ENCODE measurements at places on chromosomes 2 and 18.

DNA sequence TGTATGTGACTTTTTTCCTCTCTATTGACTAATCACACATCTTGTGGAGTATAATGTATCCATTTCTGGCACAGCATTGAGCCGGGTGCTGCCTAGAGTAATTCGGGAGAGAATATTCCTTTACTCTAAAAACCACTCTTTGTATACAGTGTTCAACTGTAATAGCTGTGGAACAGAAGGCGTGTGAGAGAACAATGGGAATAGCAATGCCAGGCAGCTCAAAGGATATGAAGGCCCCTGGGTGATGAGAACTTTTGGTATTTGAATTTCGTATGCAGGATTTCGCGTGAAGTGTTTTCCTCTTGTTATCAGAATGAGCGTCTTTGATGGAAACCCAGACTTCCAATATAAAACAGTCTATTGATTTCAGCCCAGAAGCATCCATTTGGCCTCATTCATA lies 84.6 kb upstream of the MAP3K20 start:
- DNase-seq, result no peak

- no peak for DNase-seq
Observed at GRCh38 chr2:204065566-204065965, 129.0 kb downstream of the ICOS start.

DNA sequence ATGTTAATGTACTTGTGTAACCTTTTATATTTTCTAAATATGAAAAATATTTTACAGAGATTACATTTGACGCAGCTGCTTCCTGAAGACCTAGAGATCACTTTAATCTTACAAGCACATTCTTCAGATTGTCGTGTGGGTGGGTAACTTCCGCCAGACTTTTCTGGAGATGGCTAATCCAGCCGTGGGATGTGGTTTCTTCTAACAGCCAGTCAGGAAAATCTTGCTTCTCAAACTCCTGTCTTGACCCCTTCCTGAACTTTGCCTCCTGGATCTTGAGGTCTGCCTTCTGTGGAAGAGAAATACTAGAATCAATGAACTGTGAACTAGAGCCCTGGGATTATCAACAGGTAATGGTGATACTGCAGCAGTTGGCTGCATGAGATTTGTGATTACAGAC lies 401.6 kb upstream of the TNP1 start:
- no peak for DNase-seq

GRCh38 chr2:226694586-226695284 lies 104.9 kb downstream of the IRS1 start:
- no peak for DNase-seq

GRCh38 chr2:170819680-170820664 lies 3.3 kb downstream of the GAD1 start:
- DNase-seq, result no peak

- DNase-seq, result peak; percentile 70
Observed at GRCh38 chr2:10434886-10435819, 13.0 kb downstream of the ODC1 start.

Data from stimulated activated naive B cell treated with anti-CD40 and anti-IgM and Interleukin-4, amounts not matched to agents 10 μg/mL and 1 μg/mL and 100 μg/mL, for 72 hours (primary cell).